Fibroblast of skin of right quadriceps (primary cell): ENCODE measurements at places on chromosomes 16 and 17.

DNA sequence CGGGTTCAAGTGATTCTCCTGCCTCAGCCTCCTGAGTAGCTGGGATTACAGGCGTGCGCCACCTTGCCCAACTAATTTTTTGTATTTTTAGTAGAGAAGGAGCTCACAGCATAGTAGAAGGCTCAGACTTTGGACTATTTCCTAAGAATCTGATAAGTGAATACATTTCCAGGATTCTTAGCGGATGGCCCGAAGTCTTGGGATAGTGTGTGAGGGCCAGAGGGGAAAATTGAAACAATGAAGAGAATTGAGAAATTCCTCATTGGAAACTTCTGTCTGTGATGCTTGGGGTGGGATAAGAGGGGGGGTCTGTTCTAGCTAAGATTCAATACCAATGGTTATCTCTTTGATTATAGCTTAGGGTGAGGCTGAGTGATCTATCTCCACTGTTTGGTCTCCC, 183.3 kb downstream of the MSI2 start:
- DNase-seq: no peak

DNA sequence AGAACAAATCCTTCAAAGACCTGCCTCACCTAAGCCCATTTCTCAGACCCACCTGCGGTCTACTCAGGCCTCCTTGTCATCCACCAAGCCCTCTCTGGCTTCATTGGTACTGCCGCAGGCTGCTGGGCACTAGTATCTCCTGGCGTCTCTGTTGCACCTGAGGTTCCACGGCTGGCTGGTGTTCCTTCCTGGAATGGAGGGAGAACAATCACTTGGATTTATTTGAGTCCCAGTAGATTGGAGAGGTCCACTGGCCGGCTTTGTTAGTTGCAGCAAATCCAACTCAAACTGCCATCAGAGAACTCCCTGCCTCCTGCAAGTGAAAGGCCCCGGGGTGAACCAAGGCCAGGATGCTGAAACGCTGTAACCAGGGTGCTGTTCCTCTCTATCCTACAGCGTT, 15.3 kb downstream of the MIS12 start:
- no peak for DNase-seq

DNA sequence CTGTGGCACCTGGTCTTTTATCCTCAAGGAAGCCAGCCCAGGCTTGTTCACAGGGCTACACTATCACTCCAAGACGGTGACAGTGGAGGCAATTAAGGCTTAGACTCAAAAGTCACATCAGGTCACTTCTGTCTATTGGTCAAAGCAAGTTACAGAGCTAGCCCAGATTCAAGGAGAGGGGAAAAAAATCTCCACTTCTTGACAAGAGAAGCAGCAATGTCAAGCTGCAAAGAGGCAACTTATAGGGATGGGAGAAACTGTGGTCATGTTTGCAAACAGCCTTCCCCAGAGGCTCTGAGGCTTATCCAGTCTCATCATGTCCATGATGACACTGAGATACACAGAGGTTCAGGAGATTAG, 31.6 kb downstream of the SERPINF1 start:
- no peak for DNase-seq

DNA sequence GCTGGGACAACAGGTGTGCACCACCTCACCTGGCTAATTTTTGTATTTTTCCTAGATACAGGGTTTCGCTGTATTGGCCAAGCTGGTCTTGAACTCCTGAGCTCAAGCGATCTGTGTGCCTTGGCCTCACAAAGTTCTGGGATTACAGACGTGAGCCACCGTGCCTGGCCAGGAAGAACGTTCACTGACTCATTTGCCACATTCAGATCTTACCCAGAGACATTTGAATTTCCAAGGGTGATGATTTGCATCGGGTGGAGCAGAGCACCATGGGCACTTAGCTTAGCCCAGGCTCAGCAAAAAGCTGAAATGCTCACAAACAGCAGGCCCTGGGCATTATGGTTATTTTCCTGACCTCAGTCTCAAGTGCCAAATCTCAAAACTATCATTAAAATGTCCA, 14.5 kb upstream of the ADORA2B start:
- no peak for DNase-seq

- no peak for DNase-seq
These were observed 8.7 kb downstream of the RPS6KB1 start for GRCh38 chr17:59901604-59902003.

GRCh38 chr16:66416136-66416535, 11.0 kb upstream of the BEAN1 start:
- no peak for DNase-seq

DNA sequence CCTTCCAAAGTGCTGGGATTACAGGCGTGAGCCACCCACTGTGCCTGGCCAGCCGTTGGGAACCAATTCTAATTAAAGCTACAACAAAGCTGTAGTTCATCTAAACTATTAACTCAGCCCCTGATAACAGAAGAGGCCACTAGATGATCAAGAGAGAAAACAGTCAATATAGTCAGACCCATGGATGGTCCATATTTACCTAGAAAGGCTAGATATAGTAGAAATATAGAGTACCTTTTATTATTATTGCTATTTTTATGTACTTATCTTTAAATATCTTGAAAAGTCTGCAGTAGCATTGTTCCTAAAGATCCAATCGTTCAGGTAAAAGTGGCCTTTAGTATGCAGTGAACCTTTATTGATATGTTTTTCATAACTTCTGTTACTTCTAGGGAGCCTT, 43.2 kb downstream of the RNF213 start:
- no peak for DNase-seq

DNA sequence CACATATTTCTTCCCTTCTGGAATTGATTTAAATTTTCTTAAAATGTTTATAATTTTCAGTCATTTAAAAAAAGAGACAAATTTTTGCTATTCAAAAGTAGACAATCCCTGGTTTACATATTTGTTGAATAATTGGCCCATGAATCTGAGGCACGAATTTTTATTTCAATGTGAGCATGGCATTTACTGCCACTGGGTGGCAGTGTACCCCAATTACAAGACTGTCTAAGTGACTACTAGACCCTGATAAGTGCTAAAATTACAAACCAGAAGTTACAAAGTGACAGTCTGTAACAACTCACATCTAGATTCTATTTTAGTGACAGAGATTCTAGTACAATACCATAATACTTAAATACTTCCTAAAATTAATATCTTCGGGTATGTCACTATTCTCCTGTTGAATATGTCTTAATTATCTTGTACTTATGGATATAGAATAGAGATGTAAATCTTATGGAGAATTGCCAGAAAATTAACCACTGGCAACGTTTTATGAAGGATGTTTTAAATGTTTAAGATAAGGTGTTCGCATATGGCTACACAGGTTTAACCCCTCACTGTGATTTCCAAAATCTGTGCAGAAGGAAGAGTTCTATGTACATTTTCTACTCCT, 235.8 kb downstream of the MAP2K4 start:
- DNase-seq: peak; percentile 59

DNA sequence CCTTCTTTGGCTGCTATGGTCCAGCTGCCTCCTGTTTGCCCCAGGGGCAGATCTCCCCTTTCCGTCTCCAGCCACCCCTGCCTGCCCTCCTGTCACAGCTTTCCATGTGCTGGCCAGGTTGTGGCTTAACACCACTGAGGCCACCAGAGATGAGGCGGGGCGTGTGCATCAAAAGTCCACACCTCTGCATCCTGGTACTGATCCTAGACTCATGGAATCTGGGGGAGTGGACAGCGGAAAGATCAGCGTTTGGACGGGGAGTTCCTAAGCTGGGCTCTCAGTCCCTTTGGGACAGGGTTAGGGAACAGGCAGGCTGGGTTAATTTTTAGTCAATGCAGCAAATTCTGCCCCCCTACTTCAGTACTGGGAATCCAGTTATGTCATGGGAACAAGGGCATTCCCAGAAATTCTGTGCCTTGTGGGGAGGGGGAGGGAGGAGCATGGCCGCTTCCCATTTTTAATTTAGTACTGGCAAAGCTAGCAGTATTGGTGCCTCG, 3.9 kb downstream of the IGFBP4 start:
- no peak for DNase-seq
